ENCODE measurements at places on chromosomes 4 and X.

GRCh38 chr4:1721003-1721665, at the start of the genes TACC3 and TMEM129:
TSS of gene TACC3 (plus strand) at chr4:1721521. CDS start at chr4:1723422, 1,901 bp downstream.
TSS of gene TMEM129 (minus strand) at chr4:1721323. CDS start at chr4:1720837, 486 bp downstream.
- peak; percentile 96 for DNase-seq

- no peak for DNase-seq
Observed at GRCh38 chrX:54177306-54177705, 5.7 kb downstream of the FAM120C start.

DNA sequence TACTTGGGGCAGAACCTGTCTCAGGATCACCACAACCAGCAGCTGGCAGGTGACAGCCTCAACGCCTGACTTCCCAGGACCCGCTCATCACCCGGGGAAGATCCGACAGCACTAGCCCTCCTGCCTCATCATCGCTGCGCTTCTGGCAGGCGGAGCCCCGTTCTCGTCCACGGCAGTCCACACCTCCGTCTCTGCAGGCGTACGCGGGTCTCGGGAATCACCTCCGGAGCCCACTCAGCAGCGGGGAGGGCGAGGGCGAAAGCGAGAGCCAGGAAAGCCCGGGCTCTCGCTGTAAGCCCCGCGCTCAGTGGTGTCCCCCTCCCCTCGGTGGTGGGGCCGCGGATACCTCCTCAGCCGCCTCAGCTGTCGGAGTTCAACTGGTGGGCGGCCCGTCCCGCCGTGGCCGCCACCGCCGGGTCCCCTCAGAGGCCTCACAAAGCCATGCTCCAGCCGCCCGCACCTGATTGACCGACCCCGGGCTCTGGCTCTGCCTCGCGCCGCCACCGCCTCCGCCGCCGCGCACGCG, 518 bp upstream of the CNKSR2 start:
- DNase-seq = no peak

DNA sequence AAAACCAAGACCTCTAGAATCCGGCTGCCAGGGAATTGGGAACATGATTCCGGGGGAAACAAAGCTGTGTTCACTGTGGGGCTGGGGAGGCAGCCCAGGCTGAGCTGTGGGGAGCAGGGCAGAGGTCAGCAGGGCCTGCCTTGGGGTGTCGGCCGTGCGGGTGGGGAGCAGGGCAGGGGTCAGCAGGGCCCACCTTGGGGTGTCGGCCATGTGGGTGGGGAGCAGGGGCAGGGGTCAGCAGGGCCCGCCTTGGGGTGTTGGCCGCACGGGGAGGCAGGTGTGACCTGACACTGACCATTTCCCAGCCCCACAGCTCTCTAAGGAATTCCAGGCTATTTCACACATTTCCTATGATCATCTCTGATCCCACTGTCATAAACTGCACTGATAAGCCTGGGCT, 45.6 kb upstream of the CPLX1 start:
- DNase-seq = no peak

DNA sequence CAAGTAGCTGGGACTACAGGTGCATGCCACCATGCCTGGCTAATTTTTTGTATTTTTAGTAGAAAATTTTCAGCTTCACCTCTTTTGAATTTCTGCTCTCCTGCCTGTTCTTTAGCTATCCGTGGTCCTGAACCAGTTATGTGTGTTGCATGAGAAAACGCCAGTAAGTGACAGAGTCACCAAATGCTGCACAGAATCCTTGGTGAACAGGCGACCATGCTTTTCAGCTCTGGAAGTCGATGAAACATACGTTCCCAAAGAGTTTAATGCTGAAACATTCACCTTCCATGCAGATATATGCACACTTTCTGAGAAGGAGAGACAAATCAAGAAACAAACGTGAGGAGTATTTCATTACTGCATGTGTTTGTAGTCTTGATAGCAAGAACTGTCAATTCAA, 13.9 kb downstream of the ALB start:
- DNase-seq = no peak

GRCh38 chr4:180598281-180598680, 1644.9 kb upstream of the TENM3 start:
- no peak for DNase-seq

- no peak for DNase-seq
Observed at GRCh38 chr4:32752962-32753361, 2032.8 kb downstream of the PCDH7 start.

DNA sequence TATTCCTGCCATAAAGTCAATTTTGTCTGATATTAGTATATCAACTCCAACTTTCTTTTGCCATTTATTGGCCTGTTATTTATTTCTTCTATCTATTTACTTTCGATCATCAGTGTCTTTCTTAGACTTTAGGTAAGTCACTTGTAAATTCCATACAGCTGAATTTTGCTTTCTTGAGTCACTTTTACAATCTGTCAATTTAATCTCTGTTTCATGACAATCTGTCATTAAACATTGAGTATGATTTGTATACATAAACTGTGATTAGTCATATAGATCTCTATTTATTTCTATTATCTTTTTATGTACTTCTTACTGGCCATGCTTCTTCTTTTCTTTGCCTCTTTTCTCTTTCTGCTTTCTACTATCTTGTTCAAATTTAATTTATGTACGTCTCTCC, 160.1 kb downstream of the TMA16 start:
- no peak for DNase-seq

DNA sequence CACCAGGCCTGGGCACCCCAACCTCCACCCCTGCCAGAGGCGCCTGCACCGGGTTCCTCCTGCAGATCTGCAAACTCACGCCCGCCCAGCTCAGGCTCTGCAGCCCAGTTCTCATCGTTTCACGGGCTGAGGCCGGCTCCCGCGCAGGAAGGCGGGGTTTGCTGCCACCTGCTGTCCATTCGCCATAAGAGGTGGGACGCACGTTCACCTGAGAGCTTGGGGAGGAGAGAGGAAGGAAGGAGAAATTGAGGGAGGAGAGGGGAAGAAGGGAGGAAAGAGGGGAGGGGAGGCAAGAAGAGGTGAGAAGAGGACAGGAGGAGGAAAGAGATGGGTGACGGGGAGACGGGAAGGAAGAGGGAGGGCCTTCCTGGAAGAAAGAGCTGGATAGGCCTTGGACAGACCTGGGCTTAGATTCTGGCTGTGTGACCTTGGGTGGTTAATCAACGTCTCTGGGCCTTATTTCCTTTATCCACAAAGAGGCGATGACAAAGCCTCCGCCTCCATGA, 114.5 kb downstream of the ADRA2C start:
- peak; percentile 93 for DNase-seq

DNA sequence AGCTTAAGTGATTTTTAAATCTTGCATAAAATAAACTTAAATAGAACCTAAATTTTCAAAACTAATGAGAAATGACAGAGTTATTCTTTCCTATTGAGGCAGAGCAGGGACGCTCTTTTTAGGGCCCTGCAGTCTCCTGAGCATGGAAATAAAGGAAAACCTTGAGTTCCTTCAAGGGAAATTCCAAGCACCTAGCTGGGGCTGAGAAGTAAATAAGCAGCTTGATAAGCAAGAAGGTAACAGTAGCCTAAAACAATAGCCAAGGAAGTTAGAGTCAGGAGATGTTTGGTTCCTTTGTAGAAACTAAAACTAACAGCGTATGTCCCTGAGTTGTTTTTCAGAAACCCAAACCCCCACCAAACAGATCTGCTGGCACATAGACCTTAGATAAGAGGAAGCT, 174.6 kb downstream of the COL25A1 start:
- no peak for DNase-seq

DNA sequence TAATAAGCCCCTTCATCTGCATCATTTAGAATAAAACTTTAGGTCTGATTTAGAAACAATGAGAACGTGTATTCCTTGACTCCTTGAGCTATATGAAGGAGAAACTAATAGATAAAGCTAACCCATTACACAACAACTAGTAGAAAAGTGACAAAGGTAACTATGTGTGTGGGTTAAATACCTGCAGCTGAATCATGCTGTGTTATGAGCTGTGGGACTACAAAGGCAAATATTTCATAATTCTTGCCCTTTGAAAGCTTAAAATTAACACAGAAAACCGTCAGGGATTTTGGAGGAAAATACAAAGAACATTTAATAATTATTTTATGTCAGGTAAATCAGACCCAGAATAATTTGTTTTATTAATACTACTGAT, 898 bp upstream of the NDP start:
- DNase-seq = no peak

Data from ecto neural progenitor cell (in vitro differentiated cells).